ENCODE measurements at places on chromosomes 4 and X. TPM values are rescaled to one million over a fixed set of nuclear protein-coding genes. Genes with fewer than 3 reads are reported as not detected.

GRCh38 chrX:97882306-97882705 is 998.6 kb downstream of the RPA4 start:
- no peaks in the 10 kb centered on the region for H3K27me3 ChIP-seq
- no peak overlapping the region for H3K4me3 ChIP-seq
- DNase-seq = no peak
- no peaks in the 10 kb centered on the region for H3K36me3 ChIP-seq
- no peaks in the 10 kb centered on the region for H3K4me1 ChIP-seq

PRDX4 gene
- total RNA-seq = 299 TPM

FAM90A26 gene
- not detected for total RNA-seq

GRCh38 chr4:39228377-39228776 is 46.0 kb downstream of the WDR19 start:
- no peaks in the 10 kb centered on the region for H3K4me1 ChIP-seq
- H3K36me3 ChIP-seq = peaks cover 35% of the 10 kb centered on the region
- H3K4me3 ChIP-seq = no peak overlapping the region
- DNase-seq = no peak

GRCh38 chr4:76003035-76003434 is 4.3 kb downstream of the CXCL9 start:
- no peak overlapping the region for H3K4me3 ChIP-seq
- H3K27ac ChIP-seq = no peak overlapping the region
- peaks cover 55% of the 10 kb centered on the region for H3K27me3 ChIP-seq
- no peaks in the 10 kb centered on the region for H3K36me3 ChIP-seq
- no peak for DNase-seq

NAT8L gene
- total RNA-seq = 0.64 TPM

DNA sequence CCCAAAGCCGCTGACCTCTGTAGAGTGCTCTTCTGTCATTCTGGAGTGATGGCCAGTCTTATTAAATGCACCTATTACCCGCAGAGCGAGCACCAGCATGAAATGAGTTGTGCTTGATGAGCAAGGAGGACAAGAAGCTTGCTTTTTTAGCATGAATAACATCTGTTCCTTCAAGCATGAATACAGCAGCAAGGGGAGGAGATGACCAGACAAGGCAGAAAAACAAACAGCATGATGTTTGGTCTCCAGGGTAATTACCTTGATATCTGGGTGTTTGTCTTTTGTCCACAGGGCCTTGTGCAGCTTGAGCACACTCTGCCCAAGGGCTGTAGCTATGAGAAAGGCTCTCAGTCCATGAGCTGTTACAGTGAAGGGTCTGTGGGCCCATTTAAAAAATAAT is 324.8 kb upstream of the DDX53 start:
- H3K27me3 ChIP-seq = peaks cover 1% of the 10 kb centered on the region
- no peak for DNase-seq
- H3K4me3 ChIP-seq = no peak overlapping the region
- no peaks in the 10 kb centered on the region for H3K36me3 ChIP-seq
- no peaks in the 10 kb centered on the region for H3K4me1 ChIP-seq

DNA sequence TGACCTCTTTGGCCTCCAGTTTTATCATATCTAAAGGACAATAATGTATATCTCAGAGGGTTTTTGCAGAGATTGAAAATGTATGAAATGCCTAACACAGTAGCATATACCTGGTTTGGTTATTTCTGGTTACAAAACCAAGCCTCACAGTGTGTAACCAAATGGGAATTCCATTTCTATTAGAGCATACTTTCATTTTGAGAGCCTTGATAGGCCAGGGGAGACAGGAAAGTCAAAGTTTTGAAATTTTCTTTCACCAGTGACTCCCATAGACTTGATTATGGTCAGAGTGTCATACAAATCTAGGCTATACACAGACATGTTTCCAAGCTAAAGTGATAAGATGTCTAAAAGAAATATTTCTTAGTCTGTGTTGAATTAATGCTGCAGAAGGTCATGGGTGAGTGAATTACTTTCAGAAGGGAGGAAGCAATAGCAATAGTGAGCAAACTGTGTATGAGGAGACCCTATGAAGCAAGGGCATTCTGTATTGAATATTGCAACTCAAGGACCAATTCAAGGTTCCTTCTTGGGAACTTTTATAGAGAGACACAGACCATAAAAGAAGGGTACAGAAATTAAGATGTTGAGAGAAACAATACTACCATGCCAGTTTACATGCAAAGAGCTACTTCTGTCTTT is 151.1 kb downstream of the PDE5A start:
- no peak overlapping the region for H3K4me3 ChIP-seq
- no peaks in the 10 kb centered on the region for H3K4me1 ChIP-seq
- no peak overlapping the region for H3K27ac ChIP-seq
- H3K36me3 ChIP-seq = peaks cover 34% of the 10 kb centered on the region

TLR10 gene
- not detected for total RNA-seq

- no peak for DNase-seq
- H3K36me3 ChIP-seq = peaks cover 5% of the 10 kb centered on the region
- H3K4me3 ChIP-seq = no peak overlapping the region
- H3K27me3 ChIP-seq = no peaks in the 10 kb centered on the region
- no peak overlapping the region for H3K27ac ChIP-seq
- H3K4me1 ChIP-seq = peaks cover 17% of the 10 kb centered on the region
These were observed 40.2 kb upstream of the HGFAC start for GRCh38 chr4:3401436-3402171.

- H3K27ac ChIP-seq = no peak overlapping the region
- no peak for DNase-seq
- peaks cover 28% of the 10 kb centered on the region for H3K4me1 ChIP-seq
- no peaks in the 10 kb centered on the region for H3K27me3 ChIP-seq
- H3K36me3 ChIP-seq = peaks cover 38% of the 10 kb centered on the region
- no peak overlapping the region for H3K4me3 ChIP-seq
These were observed 98.4 kb downstream of the ZNF827 start for GRCh38 chr4:145840162-145840768.

GRCh38 chrX:41339148-41339547 is 5.2 kb downstream of the DDX3X start:
- no peaks in the 10 kb centered on the region for H3K27me3 ChIP-seq
- H3K4me3 ChIP-seq = no peak overlapping the region
- no peak for DNase-seq
- H3K4me1 ChIP-seq = peaks cover 36% of the 10 kb centered on the region
- H3K27ac ChIP-seq = no peak overlapping the region

GATA1 gene
- total RNA-seq = not detected

VCX gene
- not detected for total RNA-seq

MTHFD2L gene
- total RNA-seq = 14.7 TPM

DNA sequence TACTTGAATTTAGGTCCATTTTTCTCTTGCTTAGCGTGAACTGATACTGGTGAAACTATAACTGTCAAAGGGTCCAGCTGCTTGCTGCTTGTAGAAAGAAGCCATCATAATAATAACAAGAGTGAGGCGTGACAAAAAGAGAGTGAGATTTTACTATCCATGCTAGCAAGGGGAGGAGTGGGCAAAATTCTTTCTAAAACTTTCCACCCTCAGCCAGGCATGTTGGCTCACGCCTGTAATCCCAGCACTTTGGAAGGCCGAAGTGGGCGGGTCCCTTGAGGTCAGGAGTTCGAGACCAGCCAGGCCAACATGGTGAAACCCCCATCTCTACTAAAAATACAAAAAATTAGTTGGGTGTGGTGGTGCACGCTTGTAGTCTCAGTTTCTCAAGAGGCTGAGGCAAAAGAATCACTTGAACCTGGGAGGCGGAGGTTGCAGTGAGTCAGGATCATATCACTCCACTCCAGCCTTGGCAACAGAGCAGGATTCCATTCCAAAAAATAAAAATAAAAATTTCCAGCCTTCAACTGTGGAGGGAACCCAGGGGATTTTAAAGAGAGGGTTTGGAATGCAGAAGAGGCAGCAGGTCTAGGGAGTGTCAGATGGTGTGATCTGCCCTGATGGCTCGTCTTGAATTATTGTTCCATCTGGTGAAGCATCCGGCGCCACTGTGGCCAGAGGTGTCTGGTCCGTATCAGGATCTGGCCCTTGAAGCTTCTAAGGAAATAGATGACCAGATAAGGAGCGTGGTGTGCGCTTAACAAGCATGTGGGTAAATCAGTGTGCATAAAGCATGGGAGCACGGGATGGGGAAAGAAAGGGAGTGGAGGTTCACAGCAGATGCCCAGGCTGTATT is 51.8 kb downstream of the LRP2BP start:
- no peak for DNase-seq
- H3K4me3 ChIP-seq = peak overlapping the region; percentile 2

SSX2 gene
- total RNA-seq = not detected

F9 gene
- not detected for total RNA-seq

DNA sequence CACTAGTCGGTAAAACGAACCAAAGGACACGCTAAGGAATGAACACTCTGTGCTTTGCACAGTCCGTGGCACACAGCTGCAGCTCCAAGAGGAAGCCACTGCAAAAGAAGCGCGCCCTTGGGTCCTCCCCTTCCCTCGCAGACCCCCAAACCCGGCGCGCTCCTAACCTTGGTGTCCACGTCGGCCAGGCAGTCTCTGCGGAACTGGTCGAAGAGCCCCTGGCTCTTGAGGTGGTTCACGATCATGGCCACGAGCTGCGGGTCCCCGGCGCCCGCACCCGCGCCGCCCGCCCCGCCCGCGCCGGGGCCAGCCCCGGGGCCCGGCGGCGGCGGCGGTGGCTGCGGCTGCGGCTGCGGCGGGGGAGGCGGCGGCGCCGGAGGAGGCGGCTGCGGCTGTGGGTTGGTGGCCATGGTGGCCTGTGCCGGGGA is 333 bp downstream of the BOD1L1 start:
- H3K27me3 ChIP-seq = peaks cover 2% of the 10 kb centered on the region
- peaks cover 24% of the 10 kb centered on the region for H3K4me1 ChIP-seq
- H3K27ac ChIP-seq = peak overlapping the region; percentile 97
- DNase-seq = no peak

GRCh38 chrX:68299898-68300297 is 133.4 kb downstream of the OPHN1 start:
- H3K4me1 ChIP-seq = no peaks in the 10 kb centered on the region
- H3K27me3 ChIP-seq = no peaks in the 10 kb centered on the region
- no peak for DNase-seq
- H3K36me3 ChIP-seq = no peaks in the 10 kb centered on the region

SHROOM4 gene
- total RNA-seq = 2.5 TPM

DNA sequence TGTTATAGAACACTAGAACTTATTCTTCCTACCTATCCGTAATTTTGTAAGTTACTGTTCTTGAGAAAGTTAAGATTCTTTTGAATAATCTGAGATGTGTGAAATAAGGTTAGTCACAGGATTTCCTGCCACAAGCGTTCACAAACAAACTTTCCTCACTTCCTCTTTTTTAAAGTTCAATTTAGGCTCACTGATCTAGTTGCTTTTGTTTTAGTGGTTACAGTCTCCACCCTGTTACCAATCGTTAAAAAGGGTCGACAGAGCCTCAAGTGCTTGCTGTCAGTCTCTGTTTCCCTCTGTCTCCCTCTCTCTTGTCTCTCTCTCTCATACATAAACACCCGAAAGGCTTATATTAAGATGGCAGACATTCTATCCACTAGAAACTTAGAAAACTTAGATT is 35.9 kb upstream of the STK26 start:
- H3K4me1 ChIP-seq = no peaks in the 10 kb centered on the region
- H3K4me3 ChIP-seq = no peak overlapping the region
- H3K36me3 ChIP-seq = no peaks in the 10 kb centered on the region
- no peak overlapping the region for H3K27ac ChIP-seq
- DNase-seq = no peak

DNA sequence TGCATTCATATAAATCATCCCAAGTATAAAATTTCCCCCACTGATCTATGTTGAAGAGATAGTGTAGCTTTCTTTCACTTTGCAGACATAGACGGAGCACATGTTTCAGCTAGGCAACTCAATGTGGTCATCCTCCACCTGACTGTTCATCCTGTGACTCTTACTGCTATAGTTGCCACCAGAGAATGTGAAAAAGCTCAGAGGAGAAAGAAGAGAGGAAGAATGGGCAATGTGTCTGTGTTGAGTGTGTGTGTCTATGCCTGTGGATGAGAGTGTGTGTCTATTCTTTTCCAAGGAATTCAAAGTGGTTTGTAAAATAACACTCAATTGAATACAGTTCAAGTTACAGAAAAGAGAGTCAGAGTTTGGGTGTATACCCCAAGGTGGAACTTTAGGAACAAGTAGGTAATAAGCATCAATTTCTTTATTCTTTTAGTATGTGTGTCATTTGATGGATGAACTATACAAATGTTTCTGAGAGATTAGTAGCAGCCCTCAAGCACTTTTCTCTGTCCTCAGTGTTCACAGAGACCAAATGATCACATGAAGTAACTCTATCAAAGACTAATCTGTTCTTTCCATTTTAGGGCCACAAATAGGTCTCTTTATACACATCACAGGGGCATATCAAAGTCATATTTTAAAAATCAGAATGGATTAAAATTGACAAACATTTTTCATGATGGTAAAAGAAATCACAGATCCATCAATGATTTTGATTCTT is 2.3 kb downstream of the SNCA start:
- no peak overlapping the region for H3K27ac ChIP-seq
- no peaks in the 10 kb centered on the region for H3K36me3 ChIP-seq
- H3K4me1 ChIP-seq = peaks cover 15% of the 10 kb centered on the region

DNA sequence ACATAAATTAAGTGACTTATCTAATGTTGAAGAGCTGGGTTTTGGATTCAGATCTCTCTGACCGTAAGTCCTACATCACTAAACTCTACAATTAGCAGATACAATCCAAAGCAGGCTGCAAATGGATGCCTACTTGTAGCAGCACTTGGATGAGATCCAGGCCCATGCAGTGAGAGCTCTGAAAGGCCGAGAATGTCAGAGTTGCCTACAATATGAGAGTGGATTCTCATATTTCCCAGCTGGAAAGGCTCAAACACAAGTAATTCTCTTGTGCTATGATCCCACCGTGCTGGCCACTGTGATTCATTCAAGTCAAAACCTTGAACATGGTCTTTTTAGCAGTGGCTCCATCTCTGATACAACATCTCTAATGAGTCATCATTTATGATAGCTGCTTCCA is 125.4 kb upstream of the CHRDL1 start:
- H3K27ac ChIP-seq = no peak overlapping the region
- DNase-seq = no peak
- H3K4me3 ChIP-seq = no peak overlapping the region
- no peaks in the 10 kb centered on the region for H3K36me3 ChIP-seq

DNA sequence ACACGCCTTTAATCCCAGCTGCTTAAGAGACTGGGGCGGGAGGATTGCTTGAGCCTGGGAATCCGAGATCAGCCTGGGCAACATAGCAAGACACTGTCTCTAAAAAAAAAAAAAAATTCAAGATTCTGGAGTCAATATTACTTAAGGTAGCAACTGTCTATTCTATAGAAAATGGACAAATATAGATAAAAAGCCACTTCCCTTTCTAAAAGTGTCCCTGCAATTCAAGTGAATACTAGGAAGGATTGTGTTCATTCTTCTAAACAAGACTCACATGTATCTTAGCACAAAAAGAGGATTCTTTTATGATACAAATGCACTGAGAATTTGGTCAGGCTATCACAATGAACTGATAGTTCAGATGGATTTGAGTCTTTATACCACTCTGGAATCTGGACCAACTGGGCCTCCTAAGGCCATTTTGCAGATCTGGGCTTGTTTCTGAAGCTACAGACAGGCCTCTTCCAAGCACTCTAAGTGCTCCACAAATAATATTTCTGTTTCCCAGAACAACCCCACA is 7.0 kb downstream of the PKD2 start:
- no peaks in the 10 kb centered on the region for H3K27me3 ChIP-seq
- H3K4me3 ChIP-seq = no peak overlapping the region
- H3K36me3 ChIP-seq = no peaks in the 10 kb centered on the region
- peaks cover 62% of the 10 kb centered on the region for H3K4me1 ChIP-seq
- no peak for DNase-seq
- H3K27ac ChIP-seq = no peak overlapping the region
